ENCODE measurements at places on chromosomes 12 and 14.

GRCh38 chr12:65294641-65295262 is 16.3 kb downstream of the MSRB3 start:
- DNase-seq = no peak

GRCh38 chr12:49763006-49763591 is 21.7 kb downstream of the TMBIM6 start:
- DNase-seq = peak; percentile 84

GRCh38 chr14:101454229-101454628 is 107.1 kb upstream of the DIO3 start:
- DNase-seq = peak; percentile 22

DNA sequence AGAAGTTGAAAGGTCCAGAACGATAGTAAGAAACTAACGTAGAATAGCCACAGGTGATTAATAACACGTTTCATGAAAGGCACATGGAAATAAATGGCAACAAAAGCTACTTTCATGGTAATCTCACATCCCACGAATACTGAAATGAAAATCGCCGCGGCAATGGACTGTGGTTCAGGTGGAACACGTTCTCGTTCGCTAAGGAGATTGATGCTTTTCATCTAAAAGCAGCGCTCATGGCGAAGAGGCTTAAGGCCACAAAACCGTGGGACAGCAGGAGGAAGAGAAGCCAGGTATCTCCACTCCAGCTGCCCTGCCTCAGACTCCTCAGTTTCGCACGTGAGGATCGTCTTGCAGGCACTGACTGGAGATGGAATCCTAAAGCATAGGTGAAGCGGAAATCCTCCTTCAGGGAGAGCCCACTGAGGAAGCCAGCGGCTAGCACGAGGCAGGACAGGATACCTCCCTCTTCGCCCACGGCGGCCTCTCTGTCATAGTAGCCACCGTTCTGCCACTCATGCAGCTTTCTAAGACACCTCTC is 696 bp upstream of the GPHN start:
- DNase-seq = no peak

GRCh38 chr12:19198272-19198671 is 68.7 kb downstream of the PLEKHA5 start:
- DNase-seq = no peak

GRCh38 chr12:67534681-67535080 is 113.9 kb upstream of the DYRK2 start:
- no peak for DNase-seq

DNA sequence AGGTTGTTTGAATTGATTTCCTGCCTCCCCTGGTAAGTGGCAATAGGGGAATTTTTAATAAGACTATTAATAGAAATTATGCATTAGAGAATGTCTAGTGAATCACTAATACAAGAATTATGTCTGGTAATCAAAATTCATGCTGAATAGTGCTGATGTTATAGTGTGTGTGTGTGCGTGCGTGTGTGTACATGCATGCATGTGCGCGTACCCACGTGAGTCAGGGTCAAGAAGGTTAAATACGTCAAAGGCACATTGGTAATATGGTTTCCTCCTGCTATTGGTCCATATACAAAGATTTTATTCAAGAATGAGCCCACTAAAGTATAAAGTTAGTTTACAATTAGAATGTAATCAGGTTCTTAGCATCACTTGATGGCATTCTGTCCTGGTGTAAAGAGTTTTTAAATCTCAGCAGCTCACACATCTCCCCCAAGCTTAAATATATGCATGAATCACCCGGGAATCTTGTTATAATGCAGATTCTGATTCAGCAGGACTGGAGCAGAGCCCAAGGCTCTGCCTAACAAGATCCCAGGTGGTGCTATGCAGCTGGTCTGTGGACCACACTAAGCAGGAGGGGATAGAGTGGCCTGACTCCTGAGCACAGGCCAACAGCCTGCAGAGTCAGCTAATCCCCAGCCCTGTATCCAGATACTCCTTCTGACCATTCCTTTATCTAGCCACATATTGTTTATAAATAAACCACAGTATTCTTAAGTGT is 43.9 kb downstream of the TTC9 start:
- DNase-seq = no peak

DNA sequence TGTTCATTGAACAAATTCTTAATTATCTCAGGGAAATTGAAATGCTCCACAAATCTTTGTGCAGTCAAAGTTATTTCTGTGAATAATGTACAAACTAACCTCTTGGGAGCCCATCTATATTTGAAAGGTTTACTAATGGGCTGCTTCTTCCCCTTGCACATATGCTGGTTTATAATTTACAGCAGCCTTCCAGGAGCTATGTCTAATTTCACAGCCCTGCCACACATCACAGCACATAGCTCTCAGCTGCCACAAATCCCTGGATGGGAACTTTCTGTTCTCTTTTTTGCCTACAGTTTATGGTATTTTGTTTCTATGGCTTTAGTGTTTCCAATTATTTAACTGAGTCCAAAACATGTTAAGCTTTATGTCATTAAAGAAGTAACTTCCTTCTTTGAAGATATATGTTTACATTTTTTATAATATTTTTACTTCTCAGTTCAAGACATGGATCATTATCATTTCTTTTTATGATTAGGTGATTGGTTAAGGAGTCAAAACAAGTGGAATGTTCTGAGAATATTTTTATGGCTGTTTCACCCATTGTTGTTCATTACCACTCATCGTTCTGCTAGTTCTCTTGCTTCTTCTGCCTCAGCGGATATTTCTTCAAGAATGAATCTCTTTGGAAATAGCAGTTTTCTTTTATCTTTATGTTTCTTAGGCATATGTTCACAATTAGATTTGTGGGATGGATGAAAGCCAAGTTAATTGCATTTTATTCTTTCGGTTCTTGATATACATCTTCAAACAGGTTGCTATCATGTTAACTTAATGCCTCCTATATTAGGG is 475.6 kb upstream of the MIS18BP1 start:
- DNase-seq = no peak

DNA sequence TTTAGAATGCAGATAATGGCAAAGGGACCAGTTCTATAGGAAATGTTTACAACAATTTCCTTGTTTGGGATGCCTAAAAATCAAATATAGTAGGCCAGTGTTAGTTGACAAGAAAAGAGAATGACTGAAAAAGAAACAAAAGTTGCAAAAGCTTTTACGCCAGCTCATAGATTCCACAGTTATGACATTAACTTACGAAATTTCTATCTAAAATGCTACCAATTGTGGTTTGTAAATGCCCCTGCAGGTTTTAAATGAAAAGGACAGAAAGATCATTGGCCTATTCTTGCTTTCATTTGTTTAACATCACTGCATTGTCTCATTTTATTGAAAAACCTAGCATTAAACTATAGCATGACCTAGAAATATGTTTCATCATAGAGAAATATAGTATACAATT is 345.8 kb downstream of the CCDC91 start:
- DNase-seq = no peak

DNA sequence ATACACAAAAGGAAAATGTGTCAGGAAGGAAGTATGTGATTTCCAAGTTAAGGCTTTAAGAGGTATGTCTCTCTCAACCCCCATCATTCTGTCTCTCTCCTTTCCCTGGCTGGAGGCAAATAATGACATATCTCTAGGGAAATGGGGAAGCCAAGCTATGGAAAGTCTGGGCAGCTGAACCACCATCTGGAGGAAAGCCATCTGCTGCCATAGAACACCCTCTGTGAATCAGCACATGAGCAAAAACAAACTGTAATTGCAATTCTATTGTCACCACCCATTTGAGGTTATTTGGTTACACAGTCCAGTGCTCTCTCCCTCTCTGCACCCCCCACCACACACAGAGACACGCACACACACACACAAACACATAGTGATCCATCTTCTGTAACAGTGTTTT is 766.2 kb downstream of the FLRT2 start:
- no peak for DNase-seq

DNA sequence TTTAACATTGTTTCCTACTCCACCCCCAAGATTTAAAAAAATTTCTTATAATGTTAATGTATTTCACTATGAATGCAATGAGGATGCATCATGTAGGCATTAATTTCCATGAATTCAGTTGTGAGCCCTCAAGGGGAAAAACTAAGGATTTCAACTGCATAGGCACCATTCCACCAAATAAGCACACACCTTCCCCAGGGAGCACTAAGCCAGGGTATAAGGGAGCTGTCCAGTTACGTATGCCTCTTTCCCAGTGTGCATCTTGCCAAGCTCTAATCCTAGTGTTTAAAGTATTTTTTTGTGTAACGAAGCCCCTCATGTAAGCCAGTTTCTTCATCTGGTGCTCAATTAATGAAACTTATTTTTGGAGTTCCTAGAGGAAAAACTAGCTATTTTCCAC is 6.6 kb downstream of the FERMT2 start:
- DNase-seq = no peak

DNA sequence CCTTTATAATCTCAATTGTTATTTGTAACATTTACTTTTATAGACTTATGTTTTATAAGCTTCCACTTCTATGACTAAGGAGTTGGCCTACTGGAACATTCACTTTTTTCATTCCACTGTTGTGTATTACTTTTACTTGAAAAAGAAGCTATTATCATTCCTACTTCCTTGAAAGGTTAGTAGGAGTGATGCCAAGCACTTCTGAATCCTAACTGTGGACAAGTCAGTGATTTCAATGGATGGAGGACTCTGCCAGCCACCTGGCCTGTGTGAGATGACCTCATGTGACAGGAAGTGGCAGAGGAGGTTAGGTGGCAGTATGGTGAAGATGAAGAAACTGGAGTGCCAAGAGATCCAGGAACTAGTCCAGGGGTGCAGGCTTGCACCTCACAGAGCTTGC is 46.0 kb downstream of the TECPR2 start:
- DNase-seq = no peak

DNA sequence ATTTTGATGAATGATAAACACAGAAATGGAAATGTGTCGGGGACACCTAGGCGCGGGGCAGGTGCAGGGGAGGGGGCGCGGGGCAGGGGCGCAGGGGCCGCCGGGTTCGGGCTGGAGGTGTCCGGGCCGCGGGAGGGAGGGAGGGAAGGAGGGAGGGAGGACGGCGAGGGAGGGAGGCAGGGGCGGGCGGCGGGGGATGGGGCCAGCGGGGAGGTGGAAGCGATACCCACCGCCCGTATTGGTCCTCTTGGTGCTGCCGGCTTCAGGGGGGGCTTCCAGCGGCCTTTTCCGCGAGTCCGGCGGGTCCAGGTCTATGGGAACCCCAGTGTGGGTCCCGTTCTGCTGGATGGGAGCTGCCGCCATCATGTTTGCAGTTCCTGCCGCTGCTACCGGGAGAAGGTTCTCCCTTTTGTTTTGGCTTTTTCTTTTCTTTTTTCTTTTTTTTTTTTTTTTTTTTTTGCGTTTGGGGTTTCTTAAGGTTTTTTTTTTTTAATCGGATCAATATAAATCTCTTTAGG is 703 bp downstream of the NOVA1 start:
- no peak for DNase-seq

DNA sequence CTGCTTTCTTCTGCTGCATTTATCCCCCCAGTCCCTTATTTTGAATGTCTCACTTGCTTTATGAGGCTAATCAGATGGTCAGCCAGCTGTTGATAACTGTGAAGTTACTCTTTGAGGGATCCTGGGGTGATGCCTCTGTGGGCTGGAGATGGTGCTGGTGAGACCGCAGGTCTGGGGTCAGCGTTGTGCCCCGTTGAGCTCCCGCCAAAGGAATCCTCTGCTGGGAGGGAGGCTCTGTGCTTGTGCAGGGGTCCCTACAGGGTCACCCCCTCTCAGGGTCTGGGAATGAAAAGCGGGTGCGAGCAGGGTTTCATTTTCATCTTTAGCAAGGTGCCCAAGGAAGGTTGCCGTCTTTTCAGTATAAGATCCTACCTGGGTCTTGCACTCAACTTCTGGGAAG is 161.2 kb upstream of the RTL1 start:
- no peak for DNase-seq

DNA sequence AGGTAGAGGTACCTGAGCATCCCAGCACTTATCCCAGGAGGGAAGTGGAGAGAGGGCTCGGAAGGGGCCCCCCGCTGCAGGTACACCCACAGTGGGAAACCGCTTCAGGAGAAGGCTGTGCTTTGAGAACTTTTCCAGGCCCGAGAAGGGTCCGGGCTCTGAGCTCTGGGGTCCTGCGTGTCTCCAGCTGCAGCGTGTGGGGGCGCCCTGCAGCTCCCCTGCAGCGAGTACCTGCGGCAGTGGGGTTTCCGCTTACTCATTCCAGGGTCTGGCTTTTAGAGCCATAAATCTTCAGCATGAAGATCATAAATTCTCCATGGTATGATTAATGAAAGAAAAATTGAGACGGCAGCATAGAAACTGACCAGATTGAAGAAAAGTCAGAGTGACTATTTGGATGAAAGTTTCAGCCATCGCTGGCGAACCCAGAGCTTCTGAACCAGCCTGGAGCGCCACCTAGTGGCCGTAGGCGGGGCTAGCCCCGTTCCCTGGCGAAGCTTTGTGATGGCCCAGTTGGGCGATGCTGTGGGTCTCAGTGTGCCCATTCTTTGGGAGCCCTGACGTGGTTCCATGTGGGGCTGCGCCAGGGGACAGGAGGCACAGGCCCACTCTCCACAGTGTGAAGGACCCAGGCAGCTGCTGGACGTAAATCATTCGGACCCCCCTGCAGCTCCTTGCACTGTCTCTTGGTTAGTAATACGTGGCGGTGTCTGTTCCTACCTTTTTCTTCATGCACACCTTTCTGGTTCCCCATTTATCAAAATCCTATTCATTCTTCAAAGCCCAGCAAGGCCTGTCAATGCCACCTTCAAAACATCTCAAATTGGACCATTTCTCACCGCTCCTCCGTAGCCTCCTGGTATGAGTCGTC is 198.2 kb downstream of the TSPAN9 start:
- DNase-seq = peak; percentile 80

GRCh38 chr14:100649173-100649519 is 61.9 kb upstream of the BEGAIN start:
- DNase-seq = no peak

DNA sequence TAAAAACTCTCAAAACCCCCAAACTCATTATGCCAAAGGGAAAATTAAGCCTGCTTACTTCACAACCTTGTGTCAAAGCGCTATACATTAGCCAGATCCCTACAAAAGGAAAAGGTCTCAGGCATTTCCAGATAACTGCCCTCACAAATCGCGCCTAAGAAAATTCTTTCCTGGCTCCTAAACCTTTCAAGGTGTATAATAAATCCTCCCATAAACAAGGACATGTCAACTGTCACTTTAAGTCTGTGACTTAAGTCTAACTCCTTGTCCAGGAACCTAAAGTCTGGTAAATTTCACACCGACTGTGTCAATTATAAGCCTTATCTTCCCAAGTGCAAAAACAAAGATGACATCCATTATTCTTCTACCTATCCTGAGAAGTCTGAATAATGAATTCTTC is 4.3 kb upstream of the ETFBKMT start:
- no peak for DNase-seq

DNA sequence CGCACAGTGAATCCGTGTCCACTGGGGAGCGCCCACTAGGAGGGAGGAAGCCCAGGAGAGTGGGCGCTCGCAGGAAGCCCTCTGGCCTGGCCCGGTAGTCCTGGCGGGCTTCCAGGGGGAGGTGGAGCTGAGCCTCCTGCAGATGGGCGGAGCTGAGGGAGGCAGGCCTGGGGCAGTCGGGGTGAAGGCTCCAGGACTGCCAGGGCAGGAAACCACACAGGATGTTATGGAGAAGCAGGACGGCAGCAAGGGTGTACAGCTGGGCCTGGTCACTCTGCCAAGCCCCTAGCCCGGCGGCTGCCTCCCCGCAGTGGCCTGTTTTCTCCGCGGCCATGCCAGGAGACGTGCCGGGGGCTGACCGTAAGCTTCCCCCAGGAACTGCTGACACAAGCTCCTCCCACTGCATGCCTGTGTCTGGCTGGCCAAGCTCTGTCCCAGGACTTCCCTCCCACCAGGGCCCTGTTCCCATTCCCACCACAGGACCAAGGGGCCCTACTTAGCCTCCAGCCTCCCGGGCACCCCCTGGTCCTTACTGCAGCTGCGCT is 143.4 kb upstream of the C14orf180 start:
- DNase-seq = no peak

GRCh38 chr14:97692084-97692483 is 894.9 kb downstream of the VRK1 start:
- no peak for DNase-seq

- no peak for DNase-seq
Measured at GRCh38 chr12:12724421-12725085, 7.4 kb downstream of the CDKN1B start.
